ENCODE measurements at places on chromosomes 2 and 18. TPM values are rescaled to one million over a fixed set of nuclear protein-coding genes. Genes with fewer than 3 reads are reported as not detected.

GRCh38 chr18:59054496-59055287, 85.0 kb upstream of the SEC11C start:
- no peak for DNase-seq

GRCh38 chr18:3615374-3615985, 165.5 kb downstream of the TGIF1 start:
- no peak for DNase-seq

GRCh38 chr2:149070681-149071320, 32.3 kb downstream of the LYPD6B start:
- DNase-seq: no peak

GRCh38 chr18:53152476-53152875, 812.5 kb downstream of the DCC start:
- DNase-seq: no peak

GRCh38 chr2:168732100-168732499, 70.3 kb upstream of the NOSTRIN start:
- DNase-seq: no peak

- DNase-seq: peak; percentile 93
Measured at GRCh38 chr2:69082430-69082997, 69.5 kb downstream of the ANTXR1 start.

GRCh38 chr2:223086370-223086981, 34.5 kb downstream of the KCNE4 start:
- no peak for DNase-seq

DNA sequence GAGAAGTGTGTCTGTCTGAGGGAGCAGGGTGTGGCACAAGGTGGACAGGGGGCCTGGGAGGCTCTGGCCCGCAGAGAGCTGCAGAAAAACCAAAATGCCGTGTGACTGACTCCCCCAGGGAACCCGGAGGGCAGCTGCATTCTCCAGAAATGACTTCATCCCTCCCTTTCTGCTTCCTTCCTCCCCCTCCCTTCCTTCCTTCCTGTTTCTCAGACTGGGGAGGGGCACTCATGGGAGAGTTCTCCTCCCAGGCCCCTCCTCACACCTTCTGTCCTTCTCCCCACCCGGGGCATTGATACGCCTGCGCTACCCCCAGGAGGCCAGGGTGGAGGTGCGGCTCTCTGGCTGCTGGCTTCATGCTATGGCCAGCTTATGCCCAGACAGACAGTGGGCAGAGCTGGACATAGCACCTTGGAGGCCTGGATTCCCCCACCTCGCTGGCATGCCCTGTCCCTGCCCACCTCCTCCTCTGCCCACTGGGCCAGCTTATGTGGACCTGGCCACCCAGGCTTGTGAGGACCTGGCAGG, 8.2 kb upstream of the GPR17 start:
- no peak for DNase-seq

GRCh38 chr2:210287301-210287700, 27.7 kb downstream of the MYL1 start:
- DNase-seq: no peak

- DNase-seq: no peak
Measured at GRCh38 chr2:222652491-222653255, 3.2 kb downstream of the FARSB start.

DNA sequence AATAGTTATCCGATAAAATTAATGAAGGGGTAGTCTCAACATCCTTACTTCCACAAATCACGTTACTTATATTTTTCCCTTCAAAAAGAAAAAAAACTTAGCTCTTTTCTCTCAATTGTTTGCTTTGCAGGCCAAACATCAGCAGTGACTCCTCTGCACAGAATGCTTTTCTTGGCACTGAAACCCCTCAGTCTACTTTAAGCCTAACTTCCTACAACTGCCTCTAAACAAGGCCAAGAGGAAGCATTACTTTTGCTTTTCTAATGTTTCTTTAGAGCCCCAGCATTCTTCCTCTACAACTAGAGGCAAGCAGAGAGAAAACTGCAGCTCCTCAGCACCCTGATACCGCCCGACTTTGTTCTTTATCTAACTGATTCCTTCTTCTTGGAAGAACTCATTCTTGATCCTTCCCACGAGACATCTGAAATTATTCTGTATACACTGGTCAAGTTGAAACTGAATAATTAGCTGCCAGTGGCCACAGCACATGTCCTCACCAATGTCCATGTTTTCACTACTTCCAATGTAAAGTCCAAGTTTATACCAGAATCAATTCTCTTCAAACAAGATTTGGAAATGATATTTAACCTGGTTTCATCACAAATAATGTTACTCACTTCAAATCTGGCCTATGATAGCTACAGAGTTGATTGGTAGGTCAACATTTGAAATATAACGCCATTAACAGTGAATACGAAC, 55.3 kb downstream of the DTNB start:
- peak; percentile 72 for DNase-seq

DNA sequence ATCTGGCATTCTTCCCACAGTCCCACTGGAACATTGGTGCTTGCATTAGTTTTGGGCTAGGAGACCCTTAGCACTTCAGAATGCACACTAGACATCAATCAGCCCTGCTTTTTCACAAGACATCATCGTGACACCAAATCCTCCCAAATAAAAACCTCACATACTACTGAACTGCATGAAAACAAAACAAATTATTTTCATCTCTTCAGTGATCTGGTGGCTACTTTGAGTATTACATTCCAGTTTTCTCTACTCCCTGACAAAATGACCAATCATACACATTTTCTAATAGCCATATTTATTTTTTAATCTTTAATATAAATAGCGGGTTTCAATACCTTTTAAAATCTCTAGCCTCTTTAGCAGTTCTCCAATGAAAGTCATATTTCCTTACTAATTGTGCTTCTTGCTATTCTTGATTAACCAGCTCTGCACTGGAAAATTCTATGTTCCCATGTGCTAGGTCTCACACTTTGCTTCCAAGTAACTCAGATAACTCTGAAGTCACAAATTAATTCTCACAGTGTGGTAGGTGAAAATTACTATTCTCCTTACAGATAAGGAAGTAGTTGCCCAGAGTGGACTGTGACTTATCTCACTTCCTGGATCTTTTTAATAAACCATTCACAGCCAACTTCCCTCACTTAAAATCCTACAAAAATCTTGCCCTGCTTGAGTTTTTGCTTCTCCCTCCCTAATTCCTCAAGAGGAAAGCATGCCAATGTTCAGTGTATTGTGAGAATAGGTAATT, 82.5 kb upstream of the EPB41L3 start:
- no peak for DNase-seq

- DNase-seq: no peak
Measured at GRCh38 chr18:36476433-36476832, 178.9 kb downstream of the FHOD3 start.

DNA sequence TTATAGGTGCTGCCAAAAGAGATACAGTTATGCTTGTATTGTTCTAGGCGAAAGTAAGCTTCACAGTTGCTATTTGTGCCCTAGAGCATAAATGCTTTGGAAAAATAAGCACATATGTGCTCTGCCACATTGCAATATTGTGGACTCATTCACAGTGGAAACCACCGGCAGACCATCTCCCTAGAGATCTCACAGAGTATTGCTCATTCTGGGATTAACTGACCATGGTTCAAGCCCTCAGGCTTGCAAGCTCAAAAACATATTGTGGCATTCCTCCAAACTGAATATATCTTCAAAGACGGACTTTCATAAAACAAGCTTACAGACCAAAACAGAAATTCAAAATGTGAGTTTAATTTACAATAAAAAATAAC, 158.2 kb upstream of the CCDC150 start:
- DNase-seq: no peak

DNA sequence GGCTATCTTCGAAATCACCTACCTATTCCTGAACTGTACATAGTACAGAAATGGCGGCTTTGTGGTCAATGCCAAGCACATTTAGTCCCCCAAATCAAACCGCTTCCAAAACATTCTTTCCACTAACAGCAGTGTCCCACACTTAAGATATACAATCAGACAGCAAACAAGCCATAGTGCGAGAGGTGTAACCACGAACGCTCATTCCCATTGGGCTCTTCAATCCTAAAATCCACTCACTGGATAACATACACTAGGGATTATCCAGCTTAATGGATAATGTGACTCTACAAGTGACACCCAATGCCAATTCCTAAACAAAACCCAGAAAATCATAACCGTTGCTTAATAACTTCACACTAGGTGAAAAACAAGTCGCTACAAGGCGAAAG, 2.0 kb downstream of the XPO1 start:
- DNase-seq: peak; percentile 12

- no peak for DNase-seq
Measured at GRCh38 chr2:95274291-95275150, at the start of gene PROM2. TSS of gene PROM2 (plus strand) at chr2:95274449. CDS start at chr2:95274586, 137 bp downstream.

GRCh38 chr2:193907561-193907960, 1712.8 kb upstream of the TMEFF2 start:
- DNase-seq: no peak

GRCh38 chr2:15145046-15145817, 415.9 kb downstream of the NBAS start:
- DNase-seq: no peak

GRCh38 chr2:135851858-135852257, 14.9 kb upstream of the LCT start:
- no peak for DNase-seq

GRCh38 chr2:80292474-80292873, 12.1 kb downstream of the LRRTM1 start:
- DNase-seq: no peak

DNA sequence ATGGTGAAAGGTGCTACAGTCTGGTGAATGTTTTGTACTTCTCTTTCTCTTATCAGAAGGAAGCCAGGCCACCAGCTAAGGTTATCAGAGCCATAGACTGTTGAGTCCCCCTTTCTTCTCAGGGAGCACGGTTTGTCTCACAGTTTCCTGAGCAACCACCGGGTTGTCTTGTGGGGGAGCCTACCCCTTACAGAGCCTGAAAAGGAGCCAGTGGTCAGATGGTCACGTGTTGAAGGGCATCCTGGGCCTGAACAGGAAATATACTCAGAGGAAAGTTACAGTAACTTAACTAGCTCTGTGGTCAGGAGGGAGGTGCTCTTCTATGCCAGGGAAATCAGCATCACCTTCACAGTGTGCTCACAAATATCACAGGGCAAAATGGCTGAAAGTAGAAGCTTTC, 11.6 kb downstream of the CD28 start:
- peak; percentile 76 for DNase-seq

GRCh38 chr2:127626175-127626574, 19.8 kb upstream of the GPR17 start:
- no peak for DNase-seq

DNA sequence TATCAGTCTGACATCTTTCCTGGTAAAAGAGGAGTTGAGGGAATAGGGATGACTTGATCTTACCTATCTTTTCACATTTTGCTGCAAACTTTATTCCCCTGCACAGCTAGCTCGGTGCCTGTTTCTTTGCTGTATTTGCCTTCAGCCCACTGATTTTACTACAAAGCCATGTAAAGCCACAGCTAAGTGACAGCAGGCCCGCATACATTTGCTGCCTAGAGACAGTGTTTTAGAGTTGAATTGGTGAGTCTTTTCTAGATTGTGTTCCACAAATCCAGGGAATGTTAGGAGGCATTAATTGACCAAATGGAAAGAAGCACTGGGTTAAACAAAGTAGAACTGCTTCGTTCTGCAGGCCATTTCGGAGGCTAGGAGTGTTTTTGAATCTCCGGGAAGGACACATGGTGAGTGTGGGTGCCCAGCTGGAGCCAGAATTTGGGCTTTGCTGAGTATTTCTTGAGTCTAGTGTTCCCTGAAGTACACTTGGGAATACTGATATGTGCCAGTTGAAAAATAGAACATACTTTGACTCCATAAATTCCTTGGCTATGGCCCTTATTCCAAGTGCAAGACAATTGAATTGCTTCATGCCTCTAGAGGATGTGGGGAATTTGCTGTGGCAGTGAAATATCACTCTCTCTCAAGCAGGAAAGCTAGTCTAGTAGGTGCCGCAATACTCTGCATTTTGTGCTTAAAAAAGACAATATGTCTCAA, 329.8 kb downstream of the PTPRM start:
- DNase-seq: no peak

- no peak for DNase-seq
Measured at GRCh38 chr2:40227210-40227609, 224.7 kb downstream of the SLC8A1 start.

DNA sequence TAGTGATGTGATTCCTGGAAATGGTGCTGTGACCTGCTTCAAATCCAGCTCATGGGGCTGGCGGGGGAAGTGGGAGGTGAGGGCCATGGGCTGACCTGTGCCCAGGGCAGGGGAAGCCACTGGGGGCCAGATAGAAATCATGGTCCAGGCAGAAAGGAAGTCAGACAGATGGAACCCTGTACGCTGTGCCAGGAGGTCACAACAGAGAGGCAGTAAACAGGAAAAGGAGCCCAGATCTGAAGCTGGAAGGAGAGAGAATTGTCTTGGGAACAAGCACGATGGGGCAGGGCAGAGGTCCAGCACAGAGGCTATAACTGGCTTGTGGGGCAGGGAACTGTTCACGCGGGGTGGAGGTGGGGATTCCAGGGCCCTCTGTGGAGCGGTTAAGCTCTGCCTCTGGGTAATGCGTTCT, 76.0 kb downstream of the RNF144A start:
- DNase-seq: no peak

GRCh38 chr2:102295566-102295965, 15.8 kb upstream of the IL1RL1 start:
- no peak for DNase-seq

DNA sequence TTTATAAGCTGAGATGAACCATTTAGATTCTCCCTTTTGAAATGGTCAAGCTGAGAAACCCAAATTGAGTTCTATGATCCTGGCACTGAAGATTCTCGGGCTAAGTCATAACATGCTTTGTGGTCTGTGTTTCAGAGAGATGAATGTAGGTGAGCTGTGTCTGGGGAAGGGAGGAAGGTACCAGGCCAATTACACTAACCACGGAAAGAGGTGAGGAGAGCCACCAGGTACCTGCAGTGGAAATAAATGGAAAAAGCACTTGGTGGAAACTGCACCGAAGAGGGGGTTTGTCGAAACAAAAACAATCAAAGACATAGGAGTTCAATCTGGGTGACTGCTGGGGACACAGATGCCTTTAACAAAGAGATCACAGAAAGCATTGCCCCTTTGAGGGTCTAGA, 963 bp upstream of the MRPL44 start:
- no peak for DNase-seq

DNA sequence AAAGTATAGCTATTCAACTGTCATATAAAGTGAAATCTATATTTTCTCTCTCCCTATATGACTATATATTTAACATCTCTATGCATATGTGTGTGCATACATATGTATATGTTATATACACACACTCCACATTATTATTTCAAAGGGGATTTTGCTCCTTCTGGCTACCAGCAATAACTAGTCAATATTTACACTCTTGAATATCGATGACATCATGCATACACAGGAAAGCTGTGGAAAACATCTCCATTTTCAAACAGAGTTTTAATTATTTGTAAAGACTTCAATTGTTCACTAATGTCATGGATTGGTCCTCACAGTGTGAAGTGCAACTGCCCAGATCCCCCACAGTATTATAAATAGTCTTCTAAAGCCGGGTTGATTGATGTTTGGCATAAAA, 195.9 kb upstream of the TCF4 start:
- no peak for DNase-seq

Gene EML6
- 0.41 TPM for total RNA-seq

Gene SKA1
- total RNA-seq: 1.7 TPM

Gene RBM44
- 0.18 TPM for total RNA-seq

Gene SYT4
- total RNA-seq: not detected

Gene CTAGE1
- not detected for total RNA-seq

Gene HRH4
- not detected for total RNA-seq

Gene CELF4
- total RNA-seq: not detected

Gene CAPN13
- total RNA-seq: not detected

Gene LAMA1
- total RNA-seq: 3.1 TPM

Gene RIT2
- not detected for total RNA-seq

Gene UGT1A6
- total RNA-seq: not detected

Gene C2orf66
- total RNA-seq: 1.1 TPM

Gene DSG1
- not detected for total RNA-seq

Gene CASP10
- 42.1 TPM for total RNA-seq

Gene UGT1A10
- total RNA-seq: not detected

Gene NEU2
- total RNA-seq: not detected

Gene HOXD8
- 14.2 TPM for total RNA-seq
